Mucosa of gallbladder (tissue), 1 donor: ENCODE measurements at places on chromosomes 2 and 18.

- DNase-seq: no peak
Measured at GRCh38 chr2:224882291-224883171, 159.7 kb downstream of the DOCK10 start.

DNA sequence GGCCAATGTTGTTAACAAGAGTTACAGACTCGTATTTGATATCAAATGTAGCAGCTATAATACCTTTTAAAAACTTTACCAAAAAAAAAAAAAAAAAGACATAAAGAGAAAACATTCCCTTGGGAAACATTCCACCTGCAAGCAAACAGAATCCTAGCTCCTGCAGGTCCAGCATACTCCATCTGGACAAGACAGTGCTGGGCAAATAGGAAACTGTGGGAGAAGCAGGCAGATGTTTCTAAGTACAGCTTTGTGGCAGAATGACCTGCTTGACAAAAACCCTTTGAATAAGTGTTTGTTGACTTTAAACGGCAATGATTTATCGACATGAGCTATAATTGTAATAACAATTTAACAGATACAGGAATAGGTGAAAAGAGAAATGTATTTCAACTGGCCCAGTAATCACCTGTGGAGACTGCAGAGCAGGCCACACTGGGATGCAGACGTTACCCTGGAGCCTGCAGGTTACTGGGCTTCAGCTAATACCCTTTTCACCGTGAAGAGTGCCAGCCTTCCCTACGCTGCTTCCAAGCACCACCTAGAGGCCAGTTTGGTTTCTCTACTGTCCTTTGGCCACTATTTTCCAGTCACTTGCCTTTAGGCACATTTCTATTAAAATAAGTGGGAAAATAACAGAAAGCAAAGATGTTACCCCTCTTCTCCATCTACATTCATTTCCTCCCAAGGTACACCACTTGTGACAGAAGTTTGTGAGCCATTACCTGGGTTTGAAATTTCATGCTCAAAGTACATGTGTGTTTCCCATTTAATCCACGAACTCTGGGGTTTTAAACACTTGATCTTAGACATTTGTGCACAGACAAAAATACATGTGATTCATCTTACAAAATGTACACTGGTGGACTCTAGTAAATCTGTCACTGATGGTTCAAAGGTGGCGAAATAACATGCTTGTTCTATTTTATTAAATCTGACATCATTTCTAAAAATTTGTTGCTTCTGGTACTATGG is 96.9 kb upstream of the ZNF397 start:
- DNase-seq: peak; percentile 63

GRCh38 chr2:200625958-200626363 is 40.1 kb downstream of the AOX1 start:
- DNase-seq: no peak

- DNase-seq: no peak
Measured at GRCh38 chr2:62974999-62975398, 75.6 kb upstream of the OTX1 start.

DNA sequence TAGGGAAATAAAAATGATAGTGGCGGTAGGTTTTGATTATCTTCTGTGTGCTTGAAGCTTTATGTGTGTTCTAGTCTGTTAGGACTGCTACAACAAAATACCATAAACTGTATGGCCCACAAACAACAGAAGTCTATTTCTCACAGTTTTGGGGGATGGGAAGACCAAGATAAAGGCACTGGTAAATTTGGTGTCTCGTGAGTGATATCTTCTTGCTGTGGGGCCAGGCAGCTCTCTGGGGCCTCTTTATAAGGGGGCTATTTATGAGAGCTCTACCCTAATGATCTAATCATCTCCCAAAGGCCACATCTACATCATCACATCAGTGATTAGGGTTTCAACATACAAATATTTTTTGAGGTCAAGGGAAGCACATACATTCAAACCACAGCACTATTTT is 86.8 kb upstream of the SPHKAP start:
- DNase-seq: no peak

GRCh38 chr18:64707052-64707451 is 558.2 kb upstream of the LINC00305 start:
- DNase-seq: no peak

- DNase-seq: no peak
Measured at GRCh38 chr18:79478484-79479115, 82.9 kb downstream of the NFATC1 start.

GRCh38 chr2:45024600-45025291 is 15.5 kb upstream of the SIX2 start:
- DNase-seq: no peak

GRCh38 chr2:233846387-233847247 is 7.7 kb downstream of the HJURP start:
- DNase-seq: no peak

GRCh38 chr2:43803113-43803512 is 29.3 kb downstream of the DYNC2LI1 start:
- no peak for DNase-seq

DNA sequence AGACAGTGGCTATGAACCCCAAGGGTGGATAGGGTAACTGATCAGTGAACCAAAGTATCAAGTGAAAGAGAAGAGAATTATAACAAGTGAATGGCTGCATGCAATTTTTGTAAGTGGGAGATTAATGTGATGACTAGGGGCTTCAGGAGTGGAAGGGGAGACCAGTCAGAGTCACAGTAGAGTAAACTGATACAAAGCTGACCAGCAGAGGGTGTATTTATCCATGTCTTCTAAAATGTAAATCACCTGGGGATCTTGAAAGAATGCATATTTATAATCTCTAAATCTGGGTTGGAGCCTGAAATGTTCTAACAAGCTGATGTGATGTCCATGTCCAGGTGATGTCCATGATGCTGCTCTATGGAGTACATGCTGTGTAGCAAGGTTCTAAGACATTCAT is 1351.3 kb upstream of the CHAC2 start:
- no peak for DNase-seq

- no peak for DNase-seq
Measured at GRCh38 chr2:10830641-10831399, 18.2 kb upstream of the PDIA6 start.

GRCh38 chr2:179746981-179747380 is 114.4 kb downstream of the ZNF385B start:
- no peak for DNase-seq

- no peak for DNase-seq
Measured at GRCh38 chr2:20496076-20496872, 49.4 kb downstream of the RHOB start.

- DNase-seq: no peak
Measured at GRCh38 chr2:159737292-159737916, 25.1 kb downstream of the MARCHF7 start.

DNA sequence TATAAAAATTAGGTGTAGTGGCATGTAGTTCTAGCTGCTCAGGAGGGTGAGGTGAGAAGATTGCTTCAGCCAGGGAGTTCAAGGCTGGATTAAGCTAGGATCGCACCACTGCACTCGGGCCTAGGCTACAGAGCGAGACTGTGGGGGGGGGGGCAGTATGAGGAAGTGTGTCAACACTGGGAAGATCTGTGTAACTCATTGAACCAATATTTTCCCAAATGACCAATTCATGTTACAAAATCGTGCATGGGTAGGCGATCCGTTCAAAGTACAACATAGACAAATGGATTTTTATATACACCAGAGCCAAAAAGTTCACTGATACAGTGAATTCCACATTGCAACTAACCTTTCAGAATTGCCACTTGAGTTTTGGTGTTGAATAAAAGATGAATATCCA is 8.1 kb downstream of the SMAD4 start:
- DNase-seq: no peak

DNA sequence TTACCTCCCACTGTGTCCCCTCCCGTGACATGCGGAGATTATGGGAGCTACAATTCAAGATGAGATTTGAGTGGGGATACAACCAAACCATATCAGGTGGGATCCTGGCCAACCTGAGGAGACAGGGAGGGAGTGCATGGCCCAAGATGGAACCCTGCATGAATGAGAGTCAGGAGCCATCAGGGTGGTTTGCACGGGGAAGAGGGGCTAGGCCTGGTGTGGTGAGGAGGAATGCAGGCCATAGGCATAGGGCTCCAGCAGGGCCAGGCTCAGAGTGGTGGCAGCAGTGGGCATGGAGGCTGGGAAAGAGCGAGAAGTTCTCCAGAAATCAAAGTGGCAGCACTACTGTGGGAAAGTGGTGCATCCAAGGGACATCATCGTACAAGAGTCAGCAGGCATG is 74.0 kb upstream of the BCL2L11 start:
- no peak for DNase-seq

- no peak for DNase-seq
Measured at GRCh38 chr2:38371235-38371634, 5.8 kb downstream of the ATL2 start.

- DNase-seq: no peak
Measured at GRCh38 chr2:161373942-161374341, 42.2 kb upstream of the TBR1 start.

- DNase-seq: no peak
Measured at GRCh38 chr2:135791418-135792190, 45.4 kb downstream of the LCT start.

- DNase-seq: peak; percentile 53
Measured at GRCh38 chr2:43024515-43025011, 201.8 kb downstream of the ZFP36L2 start.

DNA sequence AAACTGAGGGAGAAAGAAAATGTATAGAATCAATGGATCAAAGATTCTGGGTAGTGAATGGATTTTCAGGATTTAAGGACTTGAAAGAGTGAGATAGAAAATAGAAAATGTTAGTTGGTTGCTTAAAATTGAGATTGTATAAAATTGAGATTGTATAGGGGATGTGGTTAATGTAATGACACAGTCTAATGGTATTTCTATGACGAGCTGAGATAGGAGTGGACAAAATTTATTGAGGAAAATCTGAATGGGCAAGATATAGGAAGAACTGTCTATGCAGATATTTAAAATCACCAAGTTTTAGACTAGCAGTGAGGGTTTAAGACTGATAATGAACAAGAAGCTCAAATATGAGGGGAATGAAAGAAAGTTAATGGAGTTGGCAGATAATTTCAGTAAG is 406.6 kb downstream of the NYAP2 start:
- no peak for DNase-seq

GRCh38 chr2:230723363-230723762 is 10.7 kb downstream of the CAB39 start:
- DNase-seq: no peak

DNA sequence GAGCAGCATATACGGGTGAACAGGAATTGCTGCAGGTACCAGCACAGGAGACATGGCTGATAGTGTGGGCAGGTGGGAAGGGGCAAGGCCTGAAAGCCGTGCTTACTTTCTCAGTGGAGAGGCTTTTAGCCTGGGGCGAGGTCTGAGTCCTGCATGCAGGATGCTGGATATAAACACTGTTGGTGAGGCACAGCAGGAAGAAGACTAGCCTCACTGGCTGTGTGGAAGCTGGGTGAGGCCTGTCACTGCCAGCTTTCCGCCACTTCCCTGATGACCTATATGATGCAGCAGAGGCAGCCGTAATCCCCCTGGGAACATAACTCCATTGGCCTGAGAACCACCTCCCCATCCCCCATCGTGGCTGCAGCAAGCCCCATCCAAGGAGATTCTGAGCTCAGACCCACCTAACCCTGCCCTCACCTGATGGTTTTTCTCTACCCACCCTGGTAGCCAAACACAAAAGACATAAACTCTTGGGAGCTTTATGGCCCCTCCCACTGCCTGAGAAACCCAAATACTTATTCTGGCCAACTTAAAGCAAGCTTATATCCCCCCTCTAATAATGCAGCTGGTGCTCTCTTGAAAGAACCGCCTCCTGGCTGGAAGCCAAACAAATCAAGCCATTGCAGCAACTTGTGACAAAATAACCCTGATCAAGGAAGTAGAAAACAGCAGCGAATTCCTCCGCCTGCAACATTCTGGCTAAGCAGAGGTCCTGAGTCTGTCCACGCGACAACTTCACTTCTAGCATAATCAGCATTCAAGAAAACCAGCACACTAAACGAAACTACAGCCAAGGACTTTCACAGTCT is 54.6 kb upstream of the DSC1 start:
- DNase-seq: no peak

DNA sequence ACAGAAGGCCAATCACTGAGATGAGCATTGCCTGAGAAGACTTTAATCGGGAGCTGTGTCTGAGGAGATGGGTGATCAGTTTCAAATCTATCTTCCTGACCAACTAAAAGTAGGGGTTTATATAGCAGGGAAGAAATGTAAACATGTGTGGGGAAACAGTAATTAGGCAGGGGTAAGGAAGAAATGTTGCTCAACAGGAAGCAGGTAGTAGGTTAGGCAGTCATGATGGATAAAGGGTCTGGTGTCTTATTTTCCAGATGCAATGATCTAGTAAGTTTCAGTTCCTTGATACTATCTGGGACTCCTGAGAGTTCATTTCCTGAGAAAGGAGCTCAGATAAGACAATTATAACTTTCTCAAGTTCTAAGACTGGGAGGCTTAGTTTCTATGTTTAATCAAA is 33.8 kb upstream of the DNAJC10 start:
- no peak for DNase-seq

DNA sequence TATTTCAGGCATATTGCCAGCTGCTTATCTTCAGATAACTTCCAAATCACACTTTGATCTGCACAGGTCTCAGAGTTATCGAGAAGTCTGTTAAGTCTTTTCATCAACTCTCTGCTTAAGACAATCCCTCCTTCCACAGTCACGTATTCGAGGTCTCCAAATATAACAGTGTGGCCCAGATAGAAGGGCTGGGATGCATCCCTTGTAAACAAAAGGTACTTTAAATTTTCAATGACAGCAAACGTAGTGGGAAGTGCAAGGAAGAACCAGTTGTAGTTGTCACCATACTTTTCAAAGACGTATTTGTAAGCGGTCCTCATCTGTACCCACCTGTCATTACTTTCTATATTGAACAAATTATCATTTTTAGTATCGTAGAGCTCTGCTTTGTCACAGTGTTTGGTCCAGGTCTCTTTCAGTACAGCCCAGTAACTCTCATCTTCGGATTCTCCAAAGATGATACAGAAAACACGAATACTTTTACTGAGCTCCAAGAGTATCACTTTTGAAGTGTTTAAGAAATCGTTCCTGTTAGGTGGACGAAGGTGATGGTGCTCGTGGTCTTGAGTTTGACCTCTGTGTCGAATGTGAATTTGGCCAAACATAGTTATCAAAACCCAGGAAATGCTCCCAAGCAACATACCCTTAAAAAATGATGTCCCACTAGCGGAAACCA is 445 bp downstream of the C1GALT1C1L start:
- DNase-seq: no peak

GRCh38 chr2:939936-940601 is 10.6 kb upstream of the SNTG2 start:
- no peak for DNase-seq

- no peak for DNase-seq
Measured at GRCh38 chr2:219461047-219461514, 26.4 kb downstream of the SPEG start.

GRCh38 chr2:234998404-234999211 is 46.8 kb downstream of the SH3BP4 start:
- no peak for DNase-seq

DNA sequence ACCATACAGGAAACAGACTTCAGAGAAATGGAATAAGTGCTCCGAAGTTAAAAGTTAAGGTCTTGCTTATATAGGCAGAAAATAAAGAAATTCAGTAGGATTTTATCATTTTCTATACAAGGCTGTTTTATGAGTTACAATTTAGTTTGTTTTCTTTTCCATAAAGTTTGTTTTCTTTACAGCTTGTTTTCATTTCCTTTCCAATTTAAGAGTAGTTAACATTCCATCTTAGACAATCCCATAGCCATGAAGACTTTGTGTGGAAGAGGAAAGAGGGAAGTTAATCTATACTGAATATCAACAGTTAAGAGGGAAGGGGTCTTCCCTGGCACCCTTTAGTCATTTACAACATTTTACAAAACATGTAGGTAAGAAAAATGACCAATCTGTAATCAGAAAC is 26.5 kb downstream of the TTC32 start:
- DNase-seq: no peak

GRCh38 chr2:57450170-57450569 is 596.4 kb upstream of the VRK2 start:
- no peak for DNase-seq

- no peak for DNase-seq
Measured at GRCh38 chr2:48562281-48562680, 32.3 kb downstream of the STON1 start.
